ENCODE measurements at places on chromosomes 2 and 18.
A peak's percentile ranks its signal among the peaks of the same experiment; 100 is the strongest.

DNA sequence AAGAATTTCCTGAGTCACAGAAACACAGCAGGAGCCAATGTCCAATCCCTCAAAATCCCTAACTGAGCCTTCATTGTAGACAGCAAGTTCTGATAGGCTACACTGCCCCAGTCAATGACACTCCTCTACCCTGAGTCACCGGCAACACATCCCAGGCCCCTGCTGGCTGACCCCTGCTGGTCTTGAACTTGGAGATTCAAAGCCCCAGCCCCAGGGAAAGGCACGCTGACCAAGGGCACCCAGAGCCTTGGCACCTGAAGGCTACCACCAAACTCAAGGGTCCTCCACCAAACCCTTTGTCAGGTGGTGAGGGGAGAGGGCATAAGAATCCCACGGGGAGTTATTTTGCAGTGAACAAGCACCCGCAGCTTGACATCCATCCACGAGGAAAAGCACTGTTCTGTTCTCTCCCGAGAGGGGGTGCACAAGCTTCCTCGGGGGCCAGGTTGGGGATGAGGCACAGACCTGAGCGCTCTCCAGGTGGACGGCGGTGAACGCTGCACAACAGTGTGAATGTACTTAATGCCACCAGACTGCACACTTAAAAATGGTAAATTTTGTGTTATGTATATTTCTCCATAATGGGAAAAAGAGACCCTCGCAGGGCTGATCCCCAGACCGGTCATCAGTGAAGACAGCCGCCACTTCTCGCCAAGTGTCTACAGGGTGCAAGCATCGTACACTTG, 46.9 kb downstream of the TFCP2L1 start:
- DNase-seq, result no peak

- DNase-seq, result no peak
Observed at GRCh38 chr2:88927128-88927527, 235.7 kb downstream of the RPIA start.

GRCh38 chr2:235021752-235022151, 69.9 kb downstream of the SH3BP4 start:
- no peak for DNase-seq

GRCh38 chr18:24934258-24934932, 417.6 kb downstream of the ZNF521 start:
- no peak for DNase-seq

DNA sequence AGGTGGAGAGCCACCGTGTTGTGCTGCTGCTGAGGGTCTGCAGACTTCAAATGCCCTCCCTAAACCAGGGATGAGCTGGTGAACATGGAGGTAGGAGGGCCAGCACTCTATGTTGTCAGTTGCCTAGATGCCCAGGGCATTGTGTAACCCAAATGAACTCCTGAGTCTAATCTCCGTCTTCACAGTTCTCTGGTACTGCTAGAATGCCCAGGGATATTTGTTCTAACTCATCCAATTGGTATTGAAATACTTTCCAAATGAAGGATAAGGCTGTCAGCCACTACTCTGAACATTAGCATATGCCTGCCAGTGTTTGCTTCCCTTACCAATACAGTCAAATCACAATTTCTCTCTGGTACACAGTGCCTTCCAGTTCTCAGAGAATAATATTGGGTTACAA, 492.6 kb downstream of the SLC4A3 start:
- DNase-seq, result no peak

DNA sequence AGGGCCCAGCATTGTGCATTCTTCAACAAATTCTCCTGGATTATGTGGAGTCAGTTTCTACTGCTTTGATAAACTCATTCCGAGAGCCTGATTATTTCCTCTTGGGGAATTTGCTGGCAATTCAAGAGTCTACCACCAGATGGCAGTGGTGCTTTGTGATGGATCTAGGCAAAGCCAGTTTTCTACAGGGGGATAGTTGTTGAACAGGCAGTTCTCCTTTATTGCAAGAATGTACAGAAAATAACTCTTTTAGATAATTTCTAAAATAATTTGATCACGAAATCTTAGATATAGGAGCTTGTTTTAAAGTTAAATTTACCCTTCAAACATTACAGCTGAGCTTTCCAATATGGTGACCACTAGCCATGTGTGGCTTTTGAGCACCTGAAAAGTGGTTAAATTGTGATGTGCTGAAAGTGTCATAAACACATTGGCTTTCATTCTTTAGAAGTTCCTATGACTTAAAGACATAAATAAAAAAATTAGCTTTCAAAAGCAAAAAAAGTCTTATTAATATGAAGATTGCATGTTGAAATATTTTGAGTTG, 66.7 kb upstream of the HAAO start:
- peak; percentile 90 for DNase-seq
